CD4-positive, alpha-beta T cell treated with Interleukin-4 for 1 hour (primary cell): ENCODE measurements at places on chromosomes 2 and 18.

GRCh38 chr2:172900871-172901270 is 165.2 kb downstream of the RAPGEF4 start:
- DNase-seq = no peak

GRCh38 chr2:75558786-75559679 is 1.7 kb downstream of the EVA1A start:
- DNase-seq = no peak

DNA sequence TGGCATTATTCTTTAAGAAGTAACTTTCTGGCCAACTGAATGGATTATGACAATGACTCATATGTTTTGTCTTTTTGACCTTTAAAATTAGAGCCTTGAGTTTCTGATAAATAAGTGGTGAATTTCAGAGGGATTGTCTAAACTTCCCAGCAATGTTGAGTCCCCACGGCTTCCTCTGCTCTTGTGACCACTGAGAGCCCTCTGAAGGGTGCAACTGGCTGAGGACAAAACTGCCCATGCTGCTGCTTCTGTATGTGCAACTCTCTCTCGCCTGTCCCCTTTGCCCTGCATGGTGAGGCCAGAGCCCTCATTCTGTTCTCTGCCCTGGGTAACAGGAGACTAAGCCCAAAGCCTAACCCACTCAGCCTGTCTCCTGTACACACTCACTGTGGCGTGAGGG is 52.7 kb upstream of the SLC14A1 start:
- DNase-seq = no peak

- DNase-seq = no peak
Observed at GRCh38 chr2:149559341-149560068, 28.1 kb downstream of the MMADHC start.

DNA sequence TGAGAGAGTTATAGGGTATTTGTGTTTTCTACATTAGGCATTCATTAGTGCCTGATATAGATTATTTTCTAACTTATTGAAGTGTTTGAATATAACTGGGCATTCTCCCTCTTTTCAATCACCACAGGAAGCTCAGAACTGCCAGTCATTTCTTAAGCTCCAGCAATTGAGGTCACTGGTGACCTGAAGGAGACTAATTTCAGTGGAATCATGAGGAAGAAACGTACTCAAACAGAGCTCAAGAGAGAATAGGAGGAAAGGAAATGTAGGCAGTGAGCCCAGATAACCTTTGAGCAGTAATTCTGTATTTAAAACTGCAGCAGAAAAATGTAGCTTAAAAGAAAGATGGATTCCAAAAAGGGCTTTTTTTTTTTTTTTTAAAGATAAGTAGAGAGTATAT is 1035.5 kb downstream of the SOCS6 start:
- DNase-seq = no peak
